Uterus (tissue), 4 donors: ENCODE measurements at places on chromosomes 7 and 10.

DNA sequence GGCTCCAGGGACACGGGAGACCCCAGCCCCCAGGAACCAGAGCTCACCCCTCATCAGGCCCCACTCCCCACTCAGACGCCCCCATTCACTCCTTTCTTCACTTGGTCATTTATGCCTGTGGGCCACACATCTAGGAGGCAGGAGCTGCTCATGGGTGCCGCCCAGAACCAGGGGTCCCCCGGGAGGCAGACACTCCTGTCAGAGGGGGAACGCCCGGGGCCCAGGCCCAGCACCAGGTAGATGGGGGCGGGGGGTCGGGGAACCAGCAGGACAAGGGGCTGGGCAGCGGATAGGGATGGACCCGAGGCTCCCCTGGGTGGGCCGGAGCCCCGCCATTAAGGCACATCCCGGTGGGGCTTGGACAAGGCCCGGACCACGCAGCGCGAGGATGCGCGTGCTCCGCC is 11.8 kb downstream of the CALY start:
- H3K4me1 ChIP-seq = peaks cover 1% of the 10 kb centered on the region
- no peak overlapping the region for H3K27ac ChIP-seq
- no peaks in the 10 kb centered on the region for H3K36me3 ChIP-seq
- DNase-seq = no peak
- H3K27me3 ChIP-seq = peaks cover 28% of the 10 kb centered on the region
- no peak overlapping the region for H3K4me3 ChIP-seq

GRCh38 chr10:130761032-130761575 is 550.4 kb downstream of the TCERG1L start:
- H3K4me1 ChIP-seq = no peaks in the 10 kb centered on the region
- DNase-seq = no peak
- no peak overlapping the region for H3K27ac ChIP-seq
- no peak overlapping the region for H3K4me3 ChIP-seq

DNA sequence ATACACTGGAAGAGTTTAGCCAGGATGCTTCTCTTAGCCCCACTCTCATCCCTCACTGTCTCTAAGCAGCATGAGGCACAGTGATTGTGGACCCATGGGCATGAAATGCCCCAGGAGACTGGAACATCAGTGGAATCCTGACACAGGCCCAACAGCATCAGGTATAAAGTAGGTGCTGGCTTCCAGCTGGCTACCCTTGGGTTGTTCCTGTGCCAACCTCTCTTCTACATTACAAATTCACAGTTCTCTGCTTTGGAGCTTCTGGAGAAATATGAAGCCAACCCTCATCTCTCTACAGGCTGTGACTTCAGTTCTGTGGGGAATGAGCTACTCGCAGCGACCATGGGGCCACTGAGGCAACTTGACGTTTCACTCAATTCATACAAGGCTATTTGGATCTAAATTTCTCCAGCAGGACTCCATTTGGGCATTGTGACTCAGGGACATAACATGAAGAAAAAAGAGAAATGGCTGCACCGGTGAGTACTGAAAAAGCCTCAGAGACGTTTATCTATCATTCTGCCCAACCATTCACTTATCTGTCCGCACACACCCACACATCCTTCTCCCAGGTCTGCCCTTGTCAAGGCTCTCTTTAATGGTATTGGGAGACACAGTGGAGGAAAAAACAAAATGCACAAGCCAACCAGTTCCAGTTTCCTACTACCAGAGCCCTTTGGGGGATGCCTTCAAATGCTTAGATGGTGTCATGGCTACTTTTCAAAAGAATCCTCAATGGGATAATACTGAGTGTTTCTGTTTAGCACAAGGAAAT is 35.4 kb upstream of the TM9SF3 start:
- DNase-seq = no peak
- no peaks in the 10 kb centered on the region for H3K27me3 ChIP-seq
- no peaks in the 10 kb centered on the region for H3K4me1 ChIP-seq

- no peaks in the 10 kb centered on the region for H3K27me3 ChIP-seq
- no peak overlapping the region for H3K27ac ChIP-seq
- H3K4me1 ChIP-seq = no peaks in the 10 kb centered on the region
- H3K36me3 ChIP-seq = no peaks in the 10 kb centered on the region
These were observed 21.6 kb downstream of the IRF5 start for GRCh38 chr7:128959296-128959695.
